ENCODE measurements at places on chromosomes 2 and 18.
A peak's percentile ranks its signal among the peaks of the same experiment; 100 is the strongest.

DNA sequence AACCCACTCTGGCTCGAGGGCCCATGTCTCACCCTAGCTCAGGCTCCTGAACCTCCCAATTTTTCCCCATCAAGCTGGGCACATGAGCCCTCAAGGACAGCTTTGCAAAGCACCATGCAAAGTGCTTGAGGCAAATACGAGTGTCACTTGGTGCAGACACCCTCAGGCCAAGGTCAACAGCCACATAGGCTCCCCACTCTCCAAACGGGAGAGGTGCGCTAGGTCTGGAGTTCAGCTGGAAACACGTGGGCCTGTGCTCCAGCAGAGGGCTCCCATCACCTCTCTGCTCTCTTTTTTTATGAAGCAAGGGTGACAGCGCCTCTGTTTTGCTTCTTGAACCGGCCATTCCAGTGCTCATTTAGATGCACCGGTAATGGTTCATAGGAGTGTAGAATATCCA is 11.9 kb upstream of the ARHGAP25 start:
- DNase-seq, result no peak

DNA sequence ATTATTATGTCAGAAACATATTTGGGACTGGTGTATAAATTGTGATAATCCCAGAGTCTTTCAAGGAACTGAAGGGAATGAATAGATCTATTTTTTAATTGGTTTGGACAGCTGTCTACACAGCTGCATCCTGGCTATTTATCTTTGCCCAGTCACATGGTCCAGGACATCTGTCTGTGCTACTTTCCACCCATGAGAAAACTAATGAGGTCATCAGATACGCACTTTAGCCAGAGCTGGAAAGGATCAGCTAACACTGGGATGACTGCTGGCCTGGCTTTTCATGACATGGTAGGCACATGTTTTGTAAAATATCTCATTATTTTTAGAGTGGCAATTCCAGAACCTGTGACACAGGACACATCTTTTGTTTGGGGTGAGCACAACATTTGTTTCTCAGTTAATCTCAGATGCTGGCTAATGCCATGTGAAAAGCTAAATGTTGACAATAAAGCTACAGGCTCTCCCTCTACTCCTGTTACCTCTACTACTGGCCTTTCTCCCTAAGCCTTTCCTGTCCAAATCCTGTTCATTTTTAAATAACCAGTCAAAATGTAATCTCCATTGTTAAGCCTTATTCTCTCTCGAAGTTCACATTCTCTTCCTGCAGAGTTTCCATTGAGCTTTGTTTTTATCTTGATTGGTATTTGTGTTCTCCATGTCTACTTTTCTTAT is 500.7 kb downstream of the RIT2 start:
- peak; percentile 54 for DNase-seq

DNA sequence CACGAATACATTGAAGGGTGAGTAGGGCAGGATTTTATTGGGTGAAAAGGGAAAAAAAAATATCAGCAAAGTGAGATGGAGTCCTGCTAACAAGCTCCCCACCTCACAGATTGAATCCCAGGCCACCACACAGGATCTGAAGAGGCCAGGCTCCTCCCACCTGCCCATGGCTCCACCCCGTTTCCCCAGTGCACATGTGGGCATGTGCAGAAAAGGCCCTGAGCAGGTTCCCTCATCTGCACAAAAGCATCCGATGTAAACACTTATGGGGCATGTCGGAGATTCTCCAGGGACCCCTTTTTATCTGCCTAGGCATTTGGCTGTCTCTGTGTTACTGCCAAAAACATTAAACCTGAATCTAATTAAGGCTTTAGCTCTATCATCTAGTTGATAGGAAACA is 35.2 kb downstream of the SKA1 start:
- no peak for DNase-seq

- DNase-seq, result no peak
These were observed 48.8 kb downstream of the MCFD2 start for GRCh38 chr2:46866770-46867246.

GRCh38 chr2:72953976-72954375 is 36.7 kb downstream of the EMX1 start:
- DNase-seq, result no peak

- DNase-seq, result no peak
These were observed 4.6 kb downstream of the LAMA3 start for GRCh38 chr18:23693846-23694245.

GRCh38 chr2:72920318-72921087 is 3.2 kb downstream of the EMX1 start:
- no peak for DNase-seq

DNA sequence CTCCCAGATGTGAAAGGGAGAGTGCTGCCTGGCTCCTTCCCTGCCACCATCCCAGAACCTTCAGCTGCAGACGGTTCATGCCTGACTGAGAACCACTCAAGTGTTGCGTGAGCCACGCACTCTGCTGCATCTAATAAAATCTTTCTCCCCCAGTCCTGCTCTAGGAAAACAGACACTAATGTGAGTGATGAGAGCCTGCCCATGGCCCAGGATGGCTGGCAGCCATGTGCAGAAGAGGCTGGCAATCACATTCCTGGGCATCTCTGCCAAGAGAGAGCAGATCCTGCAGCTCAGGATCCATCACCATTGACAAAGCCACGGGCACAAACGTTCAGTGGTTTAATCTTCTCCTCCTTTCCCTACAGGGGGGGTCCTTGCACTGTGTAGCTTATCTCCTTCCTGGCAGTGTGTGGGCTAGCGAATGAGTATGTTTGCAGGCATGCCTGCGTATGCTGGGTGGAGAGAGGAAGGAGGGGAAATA is 477.5 kb downstream of the SLC4A3 start:
- DNase-seq, result peak; percentile 50

- no peak for DNase-seq
These were observed 70.5 kb upstream of the TFCP2L1 start for GRCh38 chr2:121355488-121355887.

GRCh38 chr2:97722227-97722626 is 8.9 kb downstream of the ZAP70 start:
- DNase-seq, result no peak

DNA sequence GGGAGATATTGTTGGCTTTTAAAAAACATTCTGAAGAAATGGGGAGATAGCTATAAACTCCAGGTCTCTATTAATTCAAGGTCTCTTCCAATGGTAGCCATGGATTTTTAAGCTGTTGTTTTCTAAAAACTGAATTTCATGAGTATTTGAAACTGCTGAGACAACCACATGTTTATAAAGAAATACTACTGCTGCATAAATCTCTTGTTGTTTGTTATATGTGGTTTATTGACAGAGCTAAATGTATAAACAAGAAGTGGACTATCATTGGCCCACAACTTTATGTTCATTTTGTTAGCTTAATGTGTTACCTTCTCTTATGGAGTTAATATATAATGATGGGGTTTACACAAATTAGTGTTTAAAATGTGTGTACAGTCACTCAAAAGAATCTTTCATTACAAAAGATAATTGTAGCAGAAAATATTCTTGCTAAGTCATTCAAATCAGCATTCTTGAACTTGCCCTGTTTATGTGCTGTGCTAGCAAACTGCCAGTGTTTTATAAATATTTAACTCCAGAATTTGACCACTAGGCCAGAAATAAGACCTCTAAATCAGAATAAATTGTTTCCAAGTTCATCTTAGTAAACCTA is 242.1 kb downstream of the TMX3 start:
- no peak for DNase-seq

DNA sequence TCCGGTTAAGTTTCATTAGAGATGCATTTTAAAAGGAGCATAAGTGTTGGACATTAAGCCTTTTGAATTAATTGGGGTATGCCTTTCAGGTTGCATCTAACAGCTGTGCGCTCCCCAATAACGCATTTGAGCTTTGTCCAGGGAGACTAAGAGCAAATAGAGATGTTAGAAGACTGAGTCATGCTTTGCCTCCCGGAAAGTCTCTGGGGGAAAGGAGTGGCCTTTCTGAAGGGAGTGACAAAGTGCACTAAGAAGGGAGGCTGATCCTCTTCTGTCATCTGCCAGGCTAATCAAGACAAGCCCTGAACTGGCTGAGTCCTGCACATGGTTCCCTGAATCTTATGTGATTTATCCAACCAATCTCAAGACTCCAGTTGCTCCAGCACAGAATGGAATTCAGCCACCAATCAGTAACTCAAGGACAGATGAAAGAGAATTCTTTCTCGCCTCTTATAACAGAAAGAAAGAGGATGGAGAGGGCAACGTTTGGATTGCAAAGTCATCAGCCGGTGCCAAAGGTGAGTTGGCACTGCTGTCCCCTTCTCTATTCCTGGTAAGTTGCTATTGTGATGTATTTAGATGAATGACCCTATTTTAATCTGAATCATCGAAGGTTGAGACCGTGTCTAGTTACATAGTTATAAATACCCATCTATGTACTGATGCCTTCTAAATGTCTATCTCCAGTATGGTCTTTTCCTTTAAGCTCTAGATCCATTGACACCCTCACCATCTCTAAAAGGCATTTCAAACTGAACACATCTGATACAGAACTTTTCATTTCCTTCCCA is 12.1 kb downstream of the TTL start:
- DNase-seq, result no peak

DNA sequence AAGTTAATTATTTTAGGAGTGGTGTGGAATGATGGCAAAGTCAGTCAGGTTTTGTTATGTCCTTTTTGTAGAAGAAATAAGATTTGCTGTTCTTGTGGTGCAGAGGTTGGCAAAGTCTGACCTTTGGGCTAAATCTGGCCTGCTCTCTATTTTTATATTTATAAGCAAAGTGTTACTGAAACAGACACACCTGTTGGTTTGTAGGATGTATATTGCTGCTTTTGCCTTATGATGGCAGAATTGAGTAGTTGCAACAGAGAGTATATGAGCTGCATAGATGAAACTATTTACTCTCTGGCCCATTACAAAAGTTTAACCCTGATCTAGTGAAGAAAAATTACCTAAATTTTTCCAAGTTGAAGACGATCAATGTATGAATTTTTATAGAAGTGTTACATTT is 34.1 kb upstream of the KCNJ13 start:
- DNase-seq, result no peak

- no peak for DNase-seq
These were observed 1075.4 kb upstream of the ZEB2 start for GRCh38 chr2:145595296-145595695.

- no peak for DNase-seq
These were observed 2.8 kb downstream of the ZFP36L2 start for GRCh38 chr2:43223521-43224001.

DNA sequence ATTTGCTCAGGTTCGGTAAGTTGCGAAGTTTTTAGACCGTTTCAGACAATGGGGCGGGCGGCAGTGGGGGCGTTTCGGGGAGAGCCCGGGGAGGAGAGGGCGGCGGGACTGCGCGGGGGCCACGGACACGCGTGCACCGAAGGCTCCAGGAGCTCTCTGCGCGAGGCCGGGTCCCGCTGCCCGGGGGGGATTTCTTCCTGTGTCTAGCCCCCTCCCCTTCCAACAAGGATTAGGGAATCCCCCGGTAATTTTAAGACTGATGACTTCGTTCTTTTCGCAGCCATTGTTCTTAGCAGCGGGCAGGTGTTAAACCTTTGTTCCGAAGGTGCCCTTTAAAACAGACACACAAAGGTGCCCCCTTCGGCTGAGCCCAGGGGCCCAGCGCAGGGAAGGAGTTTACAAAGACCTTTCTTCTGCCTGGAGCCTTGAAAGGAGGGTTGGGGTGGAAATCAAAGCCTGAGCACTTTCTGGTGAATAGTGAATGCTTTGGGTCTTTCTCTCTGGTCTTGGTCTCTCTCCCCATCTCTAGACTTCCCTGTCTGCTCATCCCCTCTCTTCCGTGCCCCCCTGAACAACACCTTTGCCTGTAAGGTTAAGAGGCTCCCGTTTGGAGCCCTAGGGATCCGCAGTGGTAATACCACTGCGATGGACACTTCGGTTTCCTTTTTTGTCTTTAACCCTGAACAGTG is 2.1 kb downstream of the TRIB2 start:
- peak; percentile 58 for DNase-seq

GRCh38 chr2:11175293-11175795 is 20.1 kb downstream of the SLC66A3 start:
- DNase-seq, result no peak

DNA sequence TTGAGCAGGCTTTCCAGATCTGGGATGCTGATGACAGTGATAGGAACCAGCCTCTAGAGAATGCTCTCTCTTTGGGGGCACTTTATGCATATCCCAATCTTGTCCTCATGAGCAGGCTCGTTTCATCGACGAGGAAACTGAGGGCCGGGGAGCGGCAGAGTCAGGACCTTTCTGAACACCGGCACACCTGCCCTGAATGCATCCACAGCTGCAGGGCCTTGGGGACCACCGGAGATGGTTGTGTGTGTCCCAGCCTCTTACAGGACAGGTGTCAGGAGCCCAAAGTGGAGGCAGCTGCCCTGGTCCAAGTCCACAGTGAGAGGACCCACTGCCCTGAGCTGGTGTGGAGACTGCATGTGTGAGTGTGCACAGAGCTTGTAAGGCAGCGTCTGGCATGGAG is 47.6 kb upstream of the FAHD2A start:
- peak; percentile 32 for DNase-seq

DNA sequence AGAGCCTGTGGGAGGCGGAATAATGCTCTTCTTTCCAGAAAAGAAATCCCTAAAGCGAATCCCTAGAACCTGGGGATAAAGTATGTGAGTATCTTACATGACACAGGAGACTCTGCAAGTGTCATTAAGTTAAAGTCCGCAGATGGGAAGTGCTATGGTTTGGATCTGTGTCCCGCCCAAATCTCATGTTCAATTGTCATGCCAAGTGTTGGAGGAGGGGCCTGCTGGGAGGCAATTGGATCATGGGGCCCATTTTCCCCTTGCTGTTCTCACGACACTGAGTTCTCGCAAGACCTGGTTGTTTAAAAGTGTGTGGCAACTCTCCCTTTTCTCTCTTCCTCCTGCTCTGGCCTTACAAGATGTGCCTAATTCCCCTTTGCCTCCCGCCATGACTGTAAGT is 207.8 kb downstream of the MYT1L start:
- no peak for DNase-seq

GRCh38 chr2:42363413-42363812 is 2.4 kb upstream of the COX7A2L start:
- DNase-seq, result no peak

- DNase-seq, result no peak
These were observed 13.3 kb downstream of the PLCD4 start for GRCh38 chr2:218621007-218621406.

DNA sequence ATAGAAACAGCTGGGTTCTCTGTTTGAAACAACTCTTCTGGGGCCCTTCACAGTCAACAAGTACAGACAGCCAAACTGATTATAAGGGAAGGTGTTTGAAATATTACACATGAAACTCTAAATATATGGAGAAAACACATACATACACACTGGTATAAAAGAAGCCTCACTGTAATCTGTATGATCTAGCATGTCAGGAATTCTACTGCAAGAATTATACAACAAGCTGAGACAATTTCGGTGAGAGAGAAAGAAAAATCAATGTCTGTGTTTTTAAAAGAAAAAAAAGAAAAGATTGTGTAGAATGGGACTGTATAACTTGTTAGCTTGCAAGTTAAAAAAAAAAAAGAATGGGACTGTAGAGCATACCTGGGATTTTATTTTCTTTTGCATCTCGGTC is 26.3 kb downstream of the IRS1 start:
- DNase-seq, result no peak

DNA sequence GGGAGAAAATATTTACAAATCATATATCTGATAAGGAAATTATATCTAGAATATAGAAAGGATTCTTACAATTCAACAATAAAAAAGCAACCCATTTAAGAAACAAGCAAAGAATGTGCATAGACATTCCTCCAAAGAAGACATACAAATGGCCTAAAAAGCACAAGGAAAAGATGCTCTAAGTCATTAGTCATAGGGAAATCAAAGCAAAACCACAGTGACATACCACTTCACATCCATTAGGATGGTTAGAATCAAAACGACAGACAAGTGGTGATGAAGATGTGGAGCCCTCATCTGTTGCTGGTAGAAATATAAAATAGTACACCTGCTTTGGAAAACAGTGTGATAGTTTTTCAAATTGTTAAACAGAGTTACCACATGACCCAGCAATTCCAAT is 48.2 kb downstream of the MAPRE2 start:
- no peak for DNase-seq

GRCh38 chr2:120598416-120598815 is 137.3 kb upstream of the GLI2 start:
- DNase-seq, result no peak

All from right forelimb (tissue), 1 donor.